Stimulated activated CD4-positive, alpha-beta T cell treated with anti-CD3 and anti-CD28 coated beads, TNF-alpha, amount 100 ng/mL, for 4 hours (primary cell): ENCODE measurements at places on chromosomes 13 and 19.

GRCh38 chr13:24267801-24268200, 41.6 kb upstream of the C1QTNF9 start:
- DNase-seq, result no peak

DNA sequence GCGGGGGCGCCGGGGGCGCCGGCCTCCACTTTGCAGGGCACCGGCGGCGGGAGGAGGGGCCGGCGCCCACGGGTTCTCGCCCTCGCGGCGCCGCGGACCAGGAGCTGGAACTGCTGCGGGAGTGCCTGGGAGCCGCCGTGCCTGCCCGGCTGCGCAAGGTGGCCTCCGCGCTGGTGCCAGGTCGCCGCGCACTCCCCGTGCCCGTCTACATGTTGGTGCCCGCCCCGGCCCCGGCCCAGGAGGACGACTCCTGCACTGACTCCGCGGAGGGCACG, 11.9 kb downstream of the C19orf25 start:
- no peak for DNase-seq

- DNase-seq, result no peak
Observed at GRCh38 chr13:81639984-81640582, 1299.2 kb upstream of the SPRY2 start.

DNA sequence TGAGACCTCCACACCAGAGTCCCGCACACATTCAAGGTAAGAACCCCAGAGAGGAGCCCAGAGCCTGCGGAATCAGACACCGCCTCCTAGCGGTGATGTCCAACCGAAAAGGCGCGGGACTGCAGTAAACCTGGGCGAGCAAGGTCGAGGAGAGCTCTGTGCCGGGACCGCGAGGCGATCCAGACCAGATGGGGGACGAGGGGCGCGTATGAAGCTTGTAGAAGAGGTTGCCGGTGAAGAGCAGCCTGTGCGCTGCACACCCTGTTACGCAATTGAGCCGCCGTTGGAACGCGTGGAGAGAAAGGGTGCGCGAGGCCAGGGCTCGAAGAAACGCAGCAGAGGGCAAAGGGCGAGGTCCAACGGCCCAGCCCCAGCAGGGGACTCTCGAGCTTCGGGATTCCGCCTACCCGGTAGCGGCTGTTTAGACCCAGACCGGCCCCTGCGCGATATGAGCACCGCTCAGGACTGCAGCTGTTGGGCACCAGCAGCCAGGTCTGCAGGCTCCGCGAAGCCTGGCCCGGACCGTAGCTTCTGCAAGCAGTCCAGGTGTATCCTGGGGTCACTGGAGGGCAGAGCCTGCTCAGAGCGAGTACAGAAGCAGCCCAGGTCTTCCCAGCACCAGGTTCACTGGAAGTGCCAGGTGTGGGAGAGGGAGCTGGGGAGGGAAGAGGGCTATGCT, 65.9 kb upstream of the ZNF599 start:
- no peak for DNase-seq

GRCh38 chr13:114230575-114230974, 4.1 kb upstream of the CDC16 start:
- no peak for DNase-seq

DNA sequence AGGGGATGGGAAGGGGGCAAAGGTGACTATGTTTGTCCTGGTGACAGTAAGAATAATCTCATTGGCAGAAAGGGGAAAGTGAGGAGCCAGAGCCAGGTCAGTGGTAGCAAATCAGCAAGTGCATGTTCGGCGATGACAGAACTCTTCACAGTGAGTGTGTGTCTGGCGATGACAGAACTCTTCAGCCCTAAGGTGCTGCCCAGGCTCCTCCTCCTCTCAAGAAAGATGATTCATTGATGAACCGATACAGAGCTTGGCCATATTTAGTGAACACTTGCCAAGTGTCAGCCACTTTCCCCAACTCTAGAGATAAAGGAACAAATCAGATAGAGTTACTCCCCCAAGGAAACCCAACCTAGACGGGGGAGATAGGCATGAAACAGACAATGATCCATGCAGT, 199.3 kb upstream of the UBL3 start:
- DNase-seq, result no peak

GRCh38 chr19:45177817-45178261, at the start of gene TRAPPC6A:
Gene TRAPPC6A, minus strand, starts transcription at chr19:45178237. Its CDS starts 19 bp downstream, at chr19:45178218.
- DNase-seq, result no peak

DNA sequence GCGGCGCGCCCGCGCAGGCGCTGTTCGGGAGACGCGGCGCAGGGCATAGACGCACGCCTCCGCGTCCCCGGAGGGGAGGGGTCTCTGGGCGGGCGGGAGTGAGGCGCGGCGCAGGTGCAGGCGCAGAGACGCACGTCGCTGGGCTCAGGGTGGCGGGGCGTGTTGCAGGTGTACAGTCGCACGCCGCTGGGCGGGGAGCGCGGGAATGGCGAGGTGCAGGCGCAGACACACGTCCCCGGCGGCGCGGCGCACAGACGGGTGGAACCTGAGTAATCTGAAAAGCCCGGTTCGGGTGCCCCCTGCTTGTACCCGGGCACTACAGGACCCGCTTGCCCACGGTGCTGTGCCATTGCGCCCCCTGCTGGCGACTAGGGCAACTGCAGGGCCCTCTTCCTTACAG, 44.7 kb downstream of the PLPP2 start:
- no peak for DNase-seq

DNA sequence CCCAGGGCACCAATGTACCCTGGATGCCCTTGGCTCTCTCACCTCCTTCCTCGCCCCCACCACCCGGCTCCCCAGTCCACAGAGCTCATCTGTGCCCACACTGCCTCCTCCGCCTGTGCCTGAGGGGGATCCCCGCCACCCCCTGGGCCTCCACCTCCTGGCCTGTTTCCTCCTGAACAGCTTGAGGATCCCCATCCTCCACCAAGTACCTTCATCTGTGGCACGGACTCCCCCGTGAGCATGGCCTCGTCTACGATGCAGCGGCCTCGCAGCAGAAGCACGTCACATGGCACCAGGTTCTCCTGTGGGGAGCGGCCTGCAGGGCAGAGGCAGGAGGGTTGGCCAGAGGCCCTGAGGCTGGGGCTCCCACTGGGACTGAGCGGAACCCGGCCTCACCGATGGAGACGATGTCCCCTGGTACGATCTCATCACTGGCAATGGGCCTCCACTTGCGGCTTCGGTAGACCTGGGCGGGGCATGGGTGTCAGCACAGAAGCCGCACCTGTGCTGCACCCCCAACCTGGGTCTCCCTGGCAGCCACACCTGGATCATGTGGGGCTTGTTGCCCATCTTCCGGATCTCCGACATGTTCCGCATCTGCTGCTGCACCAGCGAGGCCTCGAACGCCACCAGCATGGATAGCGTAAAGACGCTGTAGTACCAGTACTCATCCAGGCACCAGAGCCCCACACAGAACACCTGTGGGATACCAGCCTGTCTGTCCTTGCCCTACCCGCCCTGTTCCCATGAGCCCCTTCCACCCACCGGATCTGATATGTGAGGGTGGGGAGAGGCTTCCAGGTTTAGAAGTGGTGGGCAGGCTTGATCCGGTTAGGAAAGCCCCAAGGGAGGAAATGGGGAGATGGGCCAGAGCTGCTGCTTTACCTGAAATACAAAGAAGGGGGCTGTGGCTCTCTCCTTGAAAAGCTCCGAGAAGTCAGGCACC, 6.8 kb downstream of the ATP13A1 start:
- DNase-seq, result no peak

GRCh38 chr13:34001389-34001788, 183.4 kb downstream of the RFC3 start:
- no peak for DNase-seq

- no peak for DNase-seq
Observed at GRCh38 chr13:25178070-25178469, 6.0 kb upstream of the AMER2 start.

DNA sequence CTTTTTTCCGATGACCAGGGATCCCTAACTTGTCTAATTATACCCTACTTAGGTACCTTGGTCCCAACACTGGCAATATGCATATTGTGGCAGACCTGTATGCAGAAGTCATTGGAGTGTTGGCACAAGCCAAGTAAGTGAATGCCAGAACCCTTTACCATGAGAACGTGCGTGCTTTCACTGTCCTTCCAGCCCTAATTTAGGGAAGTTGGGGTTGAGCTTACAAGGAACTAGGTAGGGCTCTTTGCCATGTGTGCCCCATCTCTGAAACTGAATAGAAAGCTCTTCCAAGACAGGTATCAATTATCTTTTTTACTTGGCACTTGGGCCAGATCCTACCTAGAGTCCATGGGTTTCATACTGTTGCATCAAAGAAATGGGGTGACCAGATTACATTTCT, 93.2 kb downstream of the FRY start:
- DNase-seq, result no peak

GRCh38 chr13:113856716-113857065, 7.2 kb downstream of the GAS6 start:
- DNase-seq, result no peak

DNA sequence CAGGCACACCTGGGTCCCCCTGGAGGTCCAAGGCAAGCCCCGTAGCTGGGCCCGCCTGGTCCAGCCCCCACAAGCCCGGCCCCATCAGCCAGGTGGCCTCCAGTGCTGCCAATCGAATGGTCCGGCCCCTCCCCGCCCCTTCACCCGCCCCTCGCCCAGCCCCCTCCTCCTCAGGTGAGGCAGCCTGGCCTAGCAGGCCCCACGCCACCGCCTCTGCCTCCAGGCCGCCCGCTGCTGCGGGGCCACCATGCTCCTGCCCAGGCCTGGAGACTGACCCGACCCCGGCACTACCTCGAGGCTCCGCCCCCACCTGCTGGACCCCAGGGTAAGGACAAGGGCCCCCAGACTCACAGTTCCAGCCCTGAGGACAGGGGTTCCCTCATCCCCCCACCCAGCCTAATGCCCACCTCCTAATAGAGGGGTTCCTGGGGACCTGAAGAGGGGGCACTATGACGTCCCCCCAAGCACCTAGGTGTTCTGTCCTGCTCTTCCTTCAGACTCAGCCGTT, at the start of gene HPN:
TSS of gene HPN (plus strand) at position 174 of the 508 bp plus-strand sequence. CDS start 786 bp downstream, outside the sequence.
- DNase-seq, result no peak

GRCh38 chr19:5170329-5170745, 170.3 kb downstream of the PTPRS start:
- peak; percentile 8 for DNase-seq

DNA sequence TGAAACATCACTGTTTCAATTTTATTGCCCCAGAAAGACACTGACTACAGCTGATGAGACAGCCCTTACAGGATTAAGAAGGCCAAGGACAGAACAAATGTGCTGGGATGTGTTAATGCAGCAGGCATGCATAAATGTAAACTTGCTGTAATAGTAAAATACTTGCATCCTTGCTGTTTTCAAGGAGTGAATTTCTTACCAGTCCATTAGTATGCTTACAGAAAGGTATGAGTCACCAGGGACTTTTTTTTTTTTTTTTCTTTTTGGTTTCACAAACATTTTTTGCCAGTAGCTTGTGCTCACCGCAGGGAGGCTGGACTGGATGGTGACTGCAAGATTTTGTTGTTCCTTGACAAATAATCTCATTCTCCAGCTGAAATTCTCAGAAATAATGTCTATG, 55.1 kb downstream of the GPR180 start:
- DNase-seq, result no peak

- no peak for DNase-seq
Observed at GRCh38 chr19:18612772-18613588, at the start of gene TMEM59L. Gene TMEM59L, plus strand, starts transcription at chr19:18612870. Its CDS starts 89 bp downstream, at chr19:18612959.

- DNase-seq, result no peak
Observed at GRCh38 chr19:30857966-30858490, 485.8 kb downstream of the ZNF536 start.

- DNase-seq, result peak; percentile 9
Observed at GRCh38 chr13:67224148-67224846, 5.8 kb downstream of the PCDH9 start.

DNA sequence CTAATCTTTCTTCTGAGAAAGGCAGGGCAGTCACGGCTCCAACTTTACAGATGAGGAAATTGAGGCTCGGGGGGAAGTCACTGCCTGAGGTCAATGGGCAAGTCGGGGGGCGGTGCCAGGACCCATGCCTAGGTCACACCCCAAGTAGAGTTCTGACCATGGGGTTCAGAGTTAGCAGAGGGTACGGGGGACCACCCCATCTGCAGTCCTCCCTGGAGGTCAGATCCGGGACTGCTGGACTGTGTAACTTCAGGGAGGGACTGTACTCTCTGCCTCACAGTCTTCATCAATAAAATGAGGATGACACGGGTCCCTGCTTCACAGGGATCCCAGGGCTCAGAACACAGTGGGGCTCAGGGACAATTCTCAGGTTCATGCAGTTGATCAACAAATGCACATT, 7.7 kb downstream of the SLC5A5 start:
- DNase-seq, result no peak

DNA sequence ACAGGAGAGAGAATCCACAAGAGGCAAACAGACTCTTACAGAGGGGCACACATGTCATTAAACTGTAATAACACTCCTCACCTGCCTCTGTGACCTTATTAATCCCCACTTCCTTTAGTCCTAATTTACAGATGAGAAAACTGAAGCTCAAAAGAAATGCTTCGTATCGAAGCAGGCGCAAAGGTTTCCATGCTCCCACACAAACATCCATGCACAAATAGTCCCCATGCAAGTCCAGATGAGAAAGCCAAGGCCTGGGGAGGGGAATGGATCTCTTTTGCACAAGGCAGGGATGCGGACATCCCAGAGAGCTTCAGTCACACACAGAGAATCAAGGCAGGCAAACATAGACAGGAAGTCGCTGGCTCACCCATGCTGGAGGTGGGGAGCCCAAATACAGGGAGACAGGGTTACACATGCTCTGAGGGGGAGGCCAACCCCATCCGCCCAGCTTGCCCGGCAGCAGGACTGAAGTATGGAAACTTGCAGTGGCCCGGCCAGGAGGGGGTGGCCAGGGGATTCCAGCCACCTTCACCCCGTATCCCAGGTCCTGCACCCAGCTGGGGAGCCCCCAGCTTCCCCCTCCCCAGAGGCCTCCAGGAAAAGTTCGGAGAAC, 468 bp downstream of the S1PR5 start:
- DNase-seq, result no peak

DNA sequence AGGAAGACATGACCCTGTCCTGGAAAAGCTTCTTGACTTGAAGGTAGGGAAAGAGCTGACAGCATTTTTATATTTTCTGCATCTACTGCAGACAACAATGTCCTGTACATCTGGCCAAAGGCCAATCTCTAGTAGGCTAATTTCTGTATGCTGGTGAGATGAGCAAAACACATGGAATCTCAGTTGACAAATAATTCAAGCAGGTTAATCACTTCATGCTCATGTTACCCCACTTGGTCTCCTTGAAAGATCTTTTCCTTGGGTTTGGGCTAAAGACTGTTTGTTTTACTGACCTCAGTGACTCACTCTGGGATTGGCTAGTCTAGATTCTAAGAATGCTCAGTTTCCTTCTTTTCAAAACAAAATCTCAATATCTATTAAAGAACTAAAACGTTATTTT, 298.8 kb downstream of the LMO7 start:
- DNase-seq, result no peak

DNA sequence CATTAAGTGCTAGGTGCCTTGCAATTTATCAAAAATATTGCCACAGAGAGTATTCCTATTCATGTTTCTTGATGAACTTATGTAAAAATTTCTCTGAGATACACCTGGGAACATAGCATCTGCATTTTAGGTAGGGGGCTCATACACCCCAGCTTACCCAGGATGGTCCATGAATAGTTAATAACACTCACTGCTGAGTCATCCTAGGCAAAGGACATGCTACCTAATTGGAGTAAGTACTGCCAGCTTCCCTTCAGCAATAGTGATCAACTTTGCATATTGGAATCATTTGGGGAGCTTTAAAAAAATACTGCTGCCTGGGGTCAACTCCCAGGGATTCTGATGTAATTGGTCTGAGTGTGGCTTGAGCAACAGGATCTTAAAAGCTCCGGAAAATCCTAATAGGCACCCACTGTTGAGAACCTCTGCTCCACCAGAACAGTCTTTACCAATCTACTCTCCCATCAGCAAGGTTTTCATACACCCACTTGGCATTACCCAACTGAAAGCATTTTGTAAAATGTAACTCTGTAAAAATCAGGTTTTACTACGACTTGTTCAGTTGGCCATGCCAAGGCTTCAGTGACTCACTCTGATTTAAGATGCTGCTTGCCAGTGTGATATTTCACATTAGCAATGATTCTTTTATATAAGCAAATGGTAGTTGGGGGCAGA, 67.2 kb upstream of the FNDC3A start:
- no peak for DNase-seq
